ENCODE measurements at places on chromosomes 12 and 14.
A peak's percentile ranks its signal among the peaks of the same experiment; 100 is the strongest.

DNA sequence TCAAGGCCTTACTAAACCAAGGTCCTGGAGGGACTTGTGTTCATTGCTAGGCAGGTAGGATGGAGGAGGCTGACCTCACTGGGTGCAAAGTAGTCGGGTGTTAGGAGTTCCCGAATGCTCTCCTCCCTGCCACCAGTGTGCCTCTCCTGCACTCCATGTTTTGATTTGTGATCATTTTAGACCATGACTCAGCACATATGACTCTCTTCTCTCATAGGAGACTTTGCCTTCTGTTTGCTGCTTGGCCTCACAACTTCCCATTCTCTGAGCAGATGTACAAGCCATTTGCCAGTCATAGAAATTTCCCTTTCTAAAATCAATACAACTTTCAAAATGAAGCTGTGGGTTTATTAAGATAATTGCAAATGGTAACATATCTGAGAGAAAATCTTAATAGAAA, 46.6 kb upstream of the LRIG3 start:
- no peak for DNase-seq

DNA sequence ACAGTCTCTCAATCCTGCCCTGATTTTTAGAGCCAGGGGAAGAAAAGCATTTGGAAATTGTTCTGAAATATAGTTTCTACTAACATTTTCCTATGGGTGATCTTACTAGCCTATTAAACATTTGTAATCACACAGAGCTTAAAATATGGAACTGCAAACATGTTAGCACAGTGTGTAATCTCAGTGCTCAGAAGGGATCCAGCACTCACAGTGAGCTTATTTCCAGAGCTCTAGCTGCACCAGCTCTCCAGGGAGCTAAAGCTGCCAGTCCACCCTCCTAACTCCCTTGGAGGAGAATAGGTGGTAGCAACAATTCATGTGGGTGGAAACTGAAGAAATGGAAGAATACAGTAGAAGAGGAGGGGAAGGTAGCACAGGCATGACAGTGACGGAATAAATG, 64.9 kb upstream of the SYT1 start:
- no peak for DNase-seq

- DNase-seq, result no peak
Measured at GRCh38 chr14:35068238-35069012, 22.4 kb downstream of the FAM177A1 start.

- DNase-seq, result no peak
Measured at GRCh38 chr14:104278214-104278534, 139.8 kb downstream of the KIF26A start.

GRCh38 chr12:6852651-6853354, 853 bp downstream of the USP5 start:
- peak; percentile 48 for DNase-seq

DNA sequence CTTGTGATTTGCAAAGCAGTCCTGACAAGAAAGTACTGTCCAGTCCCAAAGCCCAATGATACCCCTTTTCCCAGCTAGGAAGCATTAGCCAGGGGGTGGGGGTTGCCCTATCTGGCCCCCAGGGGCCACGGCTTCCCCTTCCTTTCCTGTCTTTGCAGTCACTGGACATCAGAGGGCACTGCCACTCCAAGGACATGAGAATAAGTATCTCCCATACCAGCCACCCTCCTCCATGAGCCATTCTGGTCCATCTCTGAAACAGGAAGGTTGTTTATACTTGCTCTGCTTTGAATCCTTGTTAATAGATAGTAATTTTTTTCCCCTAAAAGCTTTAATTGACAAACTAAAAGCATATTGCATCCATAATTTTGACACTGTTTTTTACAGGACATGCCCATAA, 29.7 kb downstream of the RBM19 start:
- no peak for DNase-seq

DNA sequence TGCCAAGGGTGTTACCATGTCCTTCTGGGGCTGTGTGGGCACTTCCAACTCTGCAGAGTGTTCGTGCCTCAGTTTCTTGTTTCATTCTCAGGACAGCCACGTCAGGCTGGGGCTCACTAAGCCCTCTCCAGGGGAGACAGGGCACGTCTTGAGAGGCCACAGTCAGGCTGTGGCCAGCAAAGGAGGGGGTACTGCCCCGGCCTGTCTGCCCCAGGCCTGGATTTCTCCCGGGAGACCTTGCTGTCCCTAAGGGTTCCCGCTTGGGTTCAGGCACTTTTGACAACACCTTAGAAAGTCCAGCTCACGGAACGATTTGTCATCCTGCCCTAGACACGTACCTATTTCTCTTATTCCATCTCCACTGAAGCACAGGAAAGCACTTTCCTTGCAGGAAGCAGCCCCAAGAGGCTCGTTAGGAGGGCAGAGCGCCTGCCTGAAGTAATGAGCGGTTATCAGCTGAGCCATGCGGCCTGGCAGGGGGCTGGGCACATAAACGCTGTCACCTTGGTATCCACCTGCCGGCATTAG, 290.4 kb upstream of the RTL1 start:
- no peak for DNase-seq

- peak; percentile 45 for DNase-seq
Measured at GRCh38 chr14:104687601-104688504, 1.6 kb upstream of the INF2 start.

- peak; percentile 17 for DNase-seq
Measured at GRCh38 chr12:5171701-5172100, 128.0 kb downstream of the KCNA5 start.

DNA sequence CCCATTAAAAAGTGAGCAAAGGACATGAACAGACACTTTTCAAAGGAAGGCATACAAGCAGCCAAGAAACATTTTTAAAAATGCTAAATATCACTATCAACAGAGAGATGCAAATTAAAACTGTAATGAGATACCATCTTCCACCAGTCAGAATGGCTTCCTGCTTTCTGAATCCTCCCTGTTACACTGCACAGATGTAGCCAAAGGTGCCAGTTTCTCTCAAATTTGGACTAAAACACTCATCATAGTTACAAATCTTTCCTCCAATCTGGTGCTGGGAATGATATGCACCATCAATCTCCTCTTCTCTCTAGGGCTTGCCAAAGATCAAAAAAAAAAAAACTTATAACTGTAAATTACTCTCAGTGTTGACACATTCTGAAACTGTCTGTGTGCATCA, 311.8 kb upstream of the CLEC14A start:
- no peak for DNase-seq

GRCh38 chr14:67602995-67603545, 3.0 kb upstream of the PIGH start:
- DNase-seq, result no peak

- no peak for DNase-seq
Measured at GRCh38 chr12:9032202-9032964, 43.0 kb downstream of the KLRG1 start.

Measured in hippocampal formation (tissue), 2 donors.